ENCODE measurements at places on chromosomes 5 and 9.

DNA sequence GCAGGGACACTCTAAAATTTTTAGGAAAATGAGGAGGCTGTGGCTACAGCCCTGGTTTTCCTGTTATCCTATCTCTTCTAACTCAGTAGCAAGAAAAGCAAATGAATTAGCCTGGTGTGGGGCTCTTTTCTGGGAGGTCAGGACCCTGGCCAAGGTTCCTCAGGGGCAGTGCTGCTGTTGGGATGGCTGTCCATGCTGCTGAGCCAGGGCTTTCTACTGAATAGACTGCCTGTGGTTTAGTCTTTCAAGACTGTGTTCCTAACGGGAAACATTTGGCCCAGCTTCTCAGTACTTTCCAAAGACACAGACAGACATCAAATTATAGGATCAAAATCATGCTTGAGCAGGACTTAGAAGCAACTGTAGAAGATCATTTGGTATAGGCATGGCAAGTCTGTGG is 18.1 kb downstream of the TNC start:
- no peak for DNase-seq

GRCh38 chr5:180631549-180632383 is 17.6 kb downstream of the FLT4 start:
- DNase-seq = no peak

DNA sequence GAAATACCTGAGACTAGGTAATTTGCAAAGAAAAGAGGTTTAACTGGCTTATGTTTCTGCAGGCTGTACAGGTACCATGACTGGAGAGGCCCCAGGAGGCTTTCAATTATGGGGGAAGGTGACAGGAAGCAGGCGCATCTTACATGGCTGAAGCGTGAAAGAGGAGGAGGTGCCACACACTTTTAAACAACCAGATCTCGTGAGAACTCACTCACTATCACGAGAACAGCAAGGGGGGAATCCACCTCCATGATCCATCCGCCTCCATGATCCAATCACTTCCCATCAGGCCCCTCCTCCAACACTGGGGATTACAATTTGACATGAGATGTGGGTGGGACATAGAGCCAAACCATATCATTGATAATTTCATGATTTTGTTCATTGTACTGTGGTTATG is 2.5 kb upstream of the MED27 start:
- DNase-seq = no peak

DNA sequence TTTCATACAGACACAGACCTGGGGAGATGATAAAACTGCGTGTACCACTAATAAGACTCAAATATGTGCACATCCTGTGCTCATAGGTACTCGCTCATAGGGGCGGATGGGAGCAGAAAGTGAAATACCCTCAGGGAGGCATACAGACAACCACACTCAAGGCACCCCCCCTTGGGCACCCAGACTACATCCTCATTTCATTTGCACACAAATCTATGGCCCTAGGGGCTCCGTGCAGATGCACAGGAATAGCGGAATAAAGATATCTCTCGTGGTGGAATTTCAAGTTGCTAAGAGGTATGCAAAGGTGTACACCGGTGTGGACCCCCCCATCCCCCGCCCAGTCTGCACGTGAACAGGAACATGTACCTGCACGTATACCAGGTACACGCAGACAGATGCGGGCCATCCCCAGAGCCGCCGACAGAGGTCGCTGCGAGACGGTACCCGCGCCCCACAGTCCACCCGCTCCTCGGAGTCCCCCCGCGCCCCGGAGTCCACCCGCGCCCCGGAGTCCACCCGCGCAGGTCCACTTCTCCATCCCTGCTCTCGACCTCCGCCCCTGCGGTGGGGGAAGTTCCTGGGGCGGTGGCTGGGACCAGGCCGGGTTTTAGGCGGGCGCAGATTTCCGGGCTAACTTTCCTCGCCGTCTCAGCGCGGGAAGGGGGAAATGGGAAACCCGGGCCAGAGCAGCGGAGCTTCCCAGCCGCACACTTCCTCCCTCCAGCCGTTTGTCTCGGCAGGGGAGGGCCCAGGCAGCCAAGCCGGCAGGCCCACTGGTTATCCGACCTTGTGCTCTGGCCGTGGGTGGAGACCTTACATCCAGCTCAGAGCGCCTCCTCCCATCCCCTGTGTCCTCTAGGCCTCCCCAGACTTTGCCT is 1.0 kb upstream of the IL12B start:
- peak; percentile 83 for DNase-seq

GRCh38 chr9:112332977-112333638 is at the start of gene PTBP3:
TSS of gene PTBP3 (minus strand) at chr9:112333619. CDS start at chr9:112297865, 35,754 bp downstream.
- DNase-seq = peak; percentile 84

GRCh38 chr5:115855959-115856358 is 14.2 kb downstream of the AP3S1 start:
- DNase-seq = no peak

DNA sequence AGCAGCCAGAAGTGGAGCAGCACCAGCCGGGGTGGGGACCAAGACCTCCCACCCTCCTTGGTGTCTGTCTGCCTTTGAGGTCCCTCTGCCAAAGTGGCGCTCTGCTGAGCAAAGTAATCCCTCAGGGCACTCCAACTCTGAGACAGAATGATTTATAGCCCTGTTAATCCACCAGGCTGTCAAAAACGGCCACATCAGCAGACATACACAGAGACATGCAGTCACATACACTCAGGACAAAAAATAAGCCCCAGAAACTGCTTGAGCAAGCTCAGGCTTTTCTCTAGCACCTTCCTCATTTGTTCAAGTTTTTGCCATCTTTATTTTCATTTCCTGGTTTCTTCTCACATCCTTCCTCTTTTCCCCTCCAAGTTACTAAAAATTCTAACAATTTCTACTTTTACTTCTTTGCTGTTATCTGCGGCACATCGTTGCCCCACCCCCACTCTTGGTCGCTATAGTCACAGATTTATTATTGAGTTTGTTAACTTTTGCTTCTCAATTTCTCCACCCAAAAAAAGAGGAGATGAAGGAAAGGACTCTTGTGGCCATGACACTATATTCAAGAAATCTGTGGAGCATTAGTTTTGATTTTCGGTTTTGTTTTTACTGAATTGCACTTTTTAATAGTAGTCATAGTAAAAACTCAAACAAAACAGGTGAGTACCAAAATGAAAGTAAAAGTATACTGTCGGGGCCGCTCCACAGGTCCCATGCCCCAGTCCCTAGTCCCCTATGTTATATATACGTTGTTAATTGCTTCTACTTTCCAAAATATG is 17.4 kb upstream of the ADRB2 start:
- DNase-seq = peak; percentile 60

GRCh38 chr9:79569814-79570447 is 1.8 kb upstream of the TLE4 start:
- no peak for DNase-seq

- DNase-seq = no peak
Observed at GRCh38 chr5:33338336-33339110, 102.2 kb upstream of the TARS1 start.

GRCh38 chr5:171888051-171888481 is 102.4 kb downstream of the SMIM23 start:
- no peak for DNase-seq

DNA sequence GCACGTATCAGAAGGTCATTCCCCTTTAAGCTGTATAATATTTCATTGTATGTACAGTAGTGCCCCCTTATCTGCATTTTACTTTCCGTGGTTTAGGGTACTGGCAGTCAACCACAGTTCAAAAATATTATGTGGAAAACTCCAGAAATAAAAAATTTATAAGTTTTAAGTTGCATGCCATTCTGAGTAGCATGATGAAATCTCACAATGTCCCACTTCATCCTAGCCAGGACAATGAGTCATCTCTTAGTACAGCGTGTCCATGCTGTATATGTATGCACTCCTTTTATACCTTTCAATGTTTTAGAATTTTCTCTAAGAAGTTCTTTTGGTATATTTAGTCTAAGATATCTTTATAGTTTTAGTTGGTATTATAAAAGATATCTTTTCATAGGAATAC is 115.0 kb upstream of the HAND1 start:
- no peak for DNase-seq

DNA sequence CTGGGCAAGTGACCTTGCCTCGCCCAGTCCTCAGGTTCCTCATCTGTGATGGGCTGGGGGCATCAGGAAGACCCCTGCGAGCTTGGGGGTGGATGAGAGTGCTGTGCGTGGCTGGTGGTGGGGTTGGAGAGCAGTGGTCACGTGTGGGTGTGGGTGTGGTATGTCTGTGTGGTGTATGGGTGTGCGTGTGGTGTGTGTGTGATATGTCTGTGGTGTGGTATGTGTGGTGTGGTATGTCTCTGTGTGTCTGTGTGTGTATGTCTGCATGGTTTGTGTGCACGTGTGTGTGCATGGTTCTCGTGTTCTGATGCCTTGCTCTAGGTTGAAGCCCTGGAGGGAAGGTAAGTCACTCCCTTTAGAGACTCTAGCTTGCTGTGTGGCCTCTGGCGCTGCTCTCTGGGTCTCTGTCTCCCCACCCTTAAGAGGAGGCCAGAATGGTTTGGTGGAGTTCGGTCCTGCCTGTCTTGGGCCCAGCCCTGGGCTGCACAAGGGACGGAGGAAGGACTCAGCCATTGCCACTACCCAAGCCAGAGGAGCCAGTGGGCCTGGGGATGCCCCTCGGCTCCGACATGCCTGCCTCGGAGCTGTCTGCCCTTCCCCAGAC is 87.0 kb downstream of the RXRA start:
- DNase-seq = no peak

GRCh38 chr9:37574241-37574721 is 1.9 kb downstream of the FBXO10 start:
- no peak for DNase-seq

DNA sequence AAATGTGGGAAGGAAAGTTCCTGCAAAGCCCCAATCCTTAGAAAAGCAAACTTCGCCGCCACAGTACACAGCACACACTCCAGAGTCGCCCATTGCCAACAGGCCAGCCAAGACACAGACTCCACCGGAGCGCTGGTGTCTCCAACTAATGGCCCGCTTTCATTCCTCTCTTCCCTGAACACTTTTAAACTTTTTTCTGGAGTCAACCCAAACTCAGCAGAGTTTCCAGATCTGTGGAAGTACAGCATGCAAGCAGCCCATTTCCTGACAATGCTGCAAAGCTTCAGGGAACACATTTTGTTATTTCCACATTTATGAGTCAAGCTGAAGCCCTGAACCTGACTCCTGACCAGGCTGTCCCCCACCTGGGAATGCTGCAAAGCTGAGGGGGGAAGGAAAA is 351.9 kb downstream of the NFIB start:
- no peak for DNase-seq

GRCh38 chr5:92505145-92505544 is 1075.9 kb downstream of the NR2F1-AS1 start:
- no peak for DNase-seq

DNA sequence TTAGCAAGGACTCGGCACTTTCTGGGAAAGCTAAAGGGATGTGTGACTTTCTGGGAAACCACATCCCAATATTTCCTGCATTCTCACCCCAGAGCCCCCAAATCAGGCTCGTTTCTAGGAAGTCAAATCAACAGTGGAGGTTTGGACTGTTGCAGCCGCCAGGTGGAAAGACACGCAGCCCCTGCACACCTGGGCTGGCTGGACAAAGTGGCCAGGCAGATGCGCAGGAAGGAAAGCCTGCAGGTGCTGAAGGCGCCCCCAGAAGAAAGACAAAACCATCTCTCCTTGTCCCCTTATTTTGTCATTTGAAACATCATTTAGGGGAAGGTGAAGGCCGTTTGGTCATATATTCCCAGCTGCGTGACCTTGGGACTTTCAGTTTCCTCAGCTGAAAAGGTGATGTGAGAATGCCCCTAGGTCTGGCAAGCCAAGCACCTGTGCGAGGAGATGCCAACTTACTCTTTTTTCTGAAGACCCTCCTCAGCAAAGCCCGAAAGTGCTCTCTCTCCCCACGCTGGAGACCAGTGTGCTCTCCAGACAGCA is 97.9 kb upstream of the CPEB4 start:
- no peak for DNase-seq

- no peak for DNase-seq
Observed at GRCh38 chr9:70389188-70389587, 25.3 kb downstream of the KLF9 start.

DNA sequence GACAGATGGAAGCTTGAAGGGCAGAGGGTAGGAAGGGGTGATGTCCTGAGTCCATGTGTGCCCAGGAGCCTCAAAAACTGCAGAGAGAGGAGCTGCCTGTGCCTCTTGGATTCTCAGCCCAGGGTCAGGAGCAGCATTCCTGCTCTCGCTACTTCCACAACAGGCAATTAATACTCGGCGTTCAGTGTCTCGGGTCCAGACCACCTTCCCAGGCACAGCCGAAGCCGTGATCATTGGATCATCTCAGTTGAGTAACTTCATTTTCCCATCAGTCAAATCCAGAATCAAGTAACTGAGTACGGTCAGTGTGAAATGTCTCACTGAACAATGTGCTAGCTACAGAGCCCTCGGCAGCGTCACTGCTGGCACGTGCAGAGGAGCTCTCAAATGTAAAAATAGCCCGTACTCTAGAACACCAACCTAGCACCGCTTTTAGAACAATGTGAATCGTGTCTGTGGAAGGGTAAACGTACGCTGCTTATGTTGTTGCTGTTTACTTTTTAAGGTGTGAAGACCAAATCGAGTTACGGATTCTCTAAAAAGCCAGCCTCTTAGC is 63.5 kb upstream of the IRX4 start:
- no peak for DNase-seq

DNA sequence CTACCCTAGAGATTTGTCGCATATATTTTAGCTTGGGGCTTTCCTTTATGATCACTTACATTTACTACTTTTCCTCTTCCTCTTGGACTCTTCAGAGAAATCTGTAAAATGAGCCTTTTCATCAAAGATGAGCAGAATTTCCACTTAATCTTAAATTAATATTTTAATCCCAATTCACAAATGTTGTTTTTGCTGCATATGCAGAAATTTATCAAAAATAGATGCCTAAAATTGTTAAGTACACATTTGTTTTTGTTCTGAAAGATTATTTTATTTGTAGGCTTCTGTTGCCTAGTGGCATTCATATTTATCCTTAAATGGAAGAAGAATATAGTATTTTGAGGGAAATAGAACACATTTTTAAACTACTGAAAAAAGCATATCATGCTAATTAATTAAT is 168.6 kb downstream of the CDH9 start:
- DNase-seq = no peak

- no peak for DNase-seq
Observed at GRCh38 chr5:55918087-55919035, 67.2 kb downstream of the IL31RA start.

GRCh38 chr5:11289208-11289607 is 528.2 kb upstream of the DAP start:
- DNase-seq = no peak

DNA sequence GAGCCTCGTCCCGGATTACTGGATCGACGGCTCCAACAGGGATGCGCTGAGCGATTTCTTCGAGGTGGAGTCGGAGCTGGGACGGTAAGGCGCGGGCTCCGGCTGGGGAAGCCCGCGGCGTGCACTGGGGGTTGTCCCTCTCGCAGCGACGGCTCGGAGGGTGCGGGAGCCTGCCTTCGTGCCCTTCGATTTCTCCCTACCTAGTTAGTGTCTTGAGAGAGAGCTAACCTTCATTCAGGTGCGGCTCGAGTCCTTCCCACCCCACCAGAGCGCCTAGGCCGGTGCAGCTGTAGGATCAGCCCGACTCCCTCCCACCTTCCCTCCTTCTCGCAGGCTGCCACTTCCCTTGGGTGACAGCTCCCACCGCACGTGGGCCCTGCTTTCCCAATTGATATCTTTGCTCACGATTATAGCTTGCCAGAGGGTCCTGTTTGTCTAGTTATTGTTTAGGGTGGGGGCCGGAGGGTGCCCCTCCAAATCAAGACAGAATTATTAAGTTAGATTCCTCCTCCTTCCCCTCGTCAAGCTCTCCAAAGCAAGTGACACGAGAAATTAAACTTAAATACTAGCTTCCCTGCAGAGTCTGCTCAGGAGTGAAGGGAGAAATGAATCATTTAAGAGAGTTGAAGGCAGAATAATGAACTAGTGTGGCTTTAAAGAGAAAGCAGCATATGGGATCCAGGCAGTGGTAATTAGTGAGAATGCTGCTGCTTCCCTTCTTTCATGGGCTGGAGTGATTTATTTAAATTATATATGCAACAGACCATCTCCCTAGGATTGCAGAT is 569 bp downstream of the CAMK4 start:
- no peak for DNase-seq
